ENCODE measurements at places on chromosomes 3 and 15.

- no peak for DNase-seq
Observed at GRCh38 chr3:59698091-59698490, 648.3 kb upstream of the CFAP20DC start.

DNA sequence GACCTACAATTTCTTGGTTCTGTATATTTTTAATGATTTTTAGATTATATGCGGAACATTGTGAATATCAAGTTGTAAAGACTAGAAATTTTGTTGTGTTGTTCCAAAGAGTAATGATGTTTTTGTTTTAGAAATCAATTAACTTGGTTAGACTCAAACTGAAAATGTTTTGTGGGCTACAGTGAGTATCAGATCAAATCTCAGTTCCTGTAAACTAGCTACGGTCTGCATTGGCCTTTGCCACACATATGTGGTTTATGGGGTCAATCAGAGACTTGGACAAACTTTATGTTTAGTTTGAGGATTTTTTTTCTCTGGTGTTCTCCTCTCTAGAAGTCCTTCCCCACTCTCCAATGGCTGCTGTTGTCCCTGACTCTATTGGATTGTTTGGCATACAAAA, 308.0 kb upstream of the THRB start:
- DNase-seq: no peak

DNA sequence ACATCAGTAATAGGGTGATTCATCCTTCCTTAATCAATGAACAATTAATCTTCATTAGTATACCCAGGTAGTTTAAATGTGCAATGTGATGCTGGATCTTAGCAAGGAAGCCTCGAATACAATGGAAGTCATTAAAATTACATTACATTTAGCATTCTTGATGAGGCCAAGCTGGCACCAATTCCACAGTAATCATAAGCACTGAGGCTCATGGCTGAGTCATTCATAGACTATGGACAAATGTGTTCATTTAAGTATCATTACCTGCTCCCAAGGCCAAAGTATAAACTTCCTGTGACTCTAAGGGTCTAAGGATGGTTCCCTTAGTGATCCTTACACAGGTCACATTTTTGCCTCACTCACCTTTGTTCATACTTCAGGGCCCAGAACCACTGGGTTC, 266.4 kb upstream of the CDIN1 start:
- no peak for DNase-seq

DNA sequence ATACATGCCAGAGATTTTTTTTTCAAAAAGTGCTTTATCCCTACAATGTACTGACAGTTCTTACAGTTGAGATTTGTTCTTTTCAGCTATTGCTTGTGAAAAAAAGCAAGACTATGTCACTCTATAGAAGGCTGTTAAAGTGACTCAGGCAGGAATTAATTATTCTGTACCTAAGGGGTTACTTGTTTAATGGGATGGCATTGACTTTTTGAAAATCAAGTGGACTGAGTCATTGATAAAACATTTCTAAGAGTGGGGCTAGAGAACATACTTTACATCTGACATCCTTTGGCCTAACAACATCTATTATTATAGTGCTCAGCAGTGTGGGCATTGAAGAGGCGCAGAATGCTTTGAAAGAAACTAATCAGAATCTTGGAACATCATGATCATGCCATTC, 34.3 kb downstream of the INTS14 start:
- no peak for DNase-seq

DNA sequence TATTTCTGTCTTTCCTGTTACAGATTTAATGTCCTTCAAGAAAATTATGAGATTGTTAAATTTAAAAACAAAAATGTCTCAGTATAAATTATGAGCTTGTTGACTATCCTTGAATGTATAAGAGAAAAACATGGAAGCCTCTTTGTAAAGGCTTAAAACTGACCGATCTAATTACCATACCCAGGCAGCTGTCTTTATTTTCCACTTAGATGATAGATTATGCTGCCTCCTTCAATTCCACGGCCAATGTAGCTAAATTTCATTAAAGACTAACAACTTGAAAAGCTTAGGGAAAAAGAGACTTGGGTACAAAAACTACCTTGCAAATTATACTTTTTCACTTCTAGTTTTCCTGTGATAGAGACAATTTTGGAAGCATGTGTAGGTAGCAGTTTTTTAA, 88.3 kb downstream of the ATP10A start:
- no peak for DNase-seq
